Natural killer cell treated with Interleukin-12 subunit alpha and Interleukin-12 subunit beta and Interleukin-15 and Interleukin-18, amount 100 ng/mL, for 72 hours (primary cell): ENCODE measurements at places on chromosomes 3 and 15.

- no peak for DNase-seq
Measured at GRCh38 chr15:65991721-65992483, 122.6 kb downstream of the RAB11A start.

DNA sequence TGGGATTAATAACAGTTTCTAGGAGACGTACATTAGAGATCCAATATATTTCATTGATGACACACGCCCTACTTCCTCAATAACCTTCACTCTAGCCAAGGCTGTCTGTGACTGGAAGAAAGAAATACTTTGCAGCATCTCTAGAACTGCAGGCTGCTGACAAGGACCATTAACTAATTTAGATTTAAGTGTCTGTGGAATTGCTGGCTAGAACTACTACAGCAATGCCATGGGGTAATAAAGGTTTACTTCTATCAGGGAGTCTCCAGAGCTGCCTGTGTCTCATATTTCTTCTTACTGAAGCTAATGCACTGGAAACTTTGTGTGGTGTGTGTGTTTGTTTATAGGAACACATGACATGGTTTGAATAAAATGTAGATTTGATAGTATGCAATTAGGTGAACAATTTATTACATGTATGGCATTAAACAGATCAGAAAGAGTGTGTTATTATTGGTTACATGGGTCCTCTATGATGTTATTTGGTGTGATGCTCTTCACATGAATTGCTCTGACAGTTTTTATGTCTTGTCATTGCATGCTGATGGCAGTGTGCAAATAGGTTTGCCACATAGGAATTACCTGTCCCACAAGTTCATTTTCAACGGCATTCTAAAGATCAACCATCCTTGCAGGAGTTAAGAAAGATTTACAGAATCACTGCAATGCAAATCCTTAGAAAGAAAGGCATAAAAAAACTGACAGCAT, 916.2 kb upstream of the CADM2 start:
- no peak for DNase-seq

- no peak for DNase-seq
Measured at GRCh38 chr15:101617390-101617965, 34.7 kb downstream of the TM2D3 start.

DNA sequence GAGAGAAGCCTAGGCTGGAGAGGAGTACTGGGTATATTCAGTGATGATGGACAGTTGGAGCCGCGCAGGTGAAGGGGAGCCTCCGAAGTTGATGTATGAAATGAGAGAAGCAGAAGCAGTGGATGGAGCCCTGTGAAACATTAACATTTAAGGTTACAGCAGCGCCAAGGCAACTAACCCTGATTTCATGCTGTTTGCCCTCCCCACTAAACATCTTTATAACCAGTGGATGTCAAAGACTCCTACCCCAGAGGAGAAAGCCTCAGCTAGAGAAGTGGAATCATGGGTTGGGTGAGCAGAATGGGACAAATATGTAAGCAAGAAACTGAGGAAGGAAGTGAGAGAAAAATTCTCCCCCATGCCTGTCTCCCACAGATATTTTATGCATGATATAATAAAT, 92.0 kb upstream of the NMNAT3 start:
- DNase-seq: no peak

- DNase-seq: no peak
Measured at GRCh38 chr3:56123487-56123886, 344.8 kb downstream of the ERC2 start.

DNA sequence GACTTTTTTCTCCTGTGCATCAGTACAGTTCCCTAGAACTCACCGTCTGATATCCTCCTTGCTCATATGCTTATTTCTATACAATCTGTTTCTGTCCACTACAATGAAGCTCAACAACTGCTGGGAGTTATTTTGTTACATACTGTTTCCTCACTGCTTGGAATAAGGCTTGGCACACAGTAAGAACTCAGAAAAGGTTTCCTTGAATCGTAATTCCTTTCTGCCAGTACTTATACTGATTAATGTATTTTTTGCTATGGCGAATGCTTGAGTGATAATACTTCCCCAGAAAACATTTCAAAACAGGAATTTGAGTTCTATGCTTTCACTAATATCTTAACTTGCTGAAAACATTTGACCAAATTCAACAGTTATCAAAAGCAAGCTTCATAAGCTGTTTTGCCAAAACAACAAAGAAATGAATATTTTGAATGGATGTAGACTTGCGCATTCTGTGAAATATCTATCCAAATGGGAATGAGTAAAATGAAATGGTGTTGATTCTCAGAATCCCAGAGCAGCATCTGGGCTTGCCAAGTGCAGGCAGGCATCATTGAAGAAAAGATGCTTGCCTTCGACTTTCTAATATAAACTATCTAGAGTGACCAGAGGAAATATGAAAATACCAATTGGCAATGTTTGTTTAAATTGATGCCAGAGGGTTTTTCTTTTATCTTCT, 286.3 kb downstream of the RAP2B start:
- DNase-seq: no peak

DNA sequence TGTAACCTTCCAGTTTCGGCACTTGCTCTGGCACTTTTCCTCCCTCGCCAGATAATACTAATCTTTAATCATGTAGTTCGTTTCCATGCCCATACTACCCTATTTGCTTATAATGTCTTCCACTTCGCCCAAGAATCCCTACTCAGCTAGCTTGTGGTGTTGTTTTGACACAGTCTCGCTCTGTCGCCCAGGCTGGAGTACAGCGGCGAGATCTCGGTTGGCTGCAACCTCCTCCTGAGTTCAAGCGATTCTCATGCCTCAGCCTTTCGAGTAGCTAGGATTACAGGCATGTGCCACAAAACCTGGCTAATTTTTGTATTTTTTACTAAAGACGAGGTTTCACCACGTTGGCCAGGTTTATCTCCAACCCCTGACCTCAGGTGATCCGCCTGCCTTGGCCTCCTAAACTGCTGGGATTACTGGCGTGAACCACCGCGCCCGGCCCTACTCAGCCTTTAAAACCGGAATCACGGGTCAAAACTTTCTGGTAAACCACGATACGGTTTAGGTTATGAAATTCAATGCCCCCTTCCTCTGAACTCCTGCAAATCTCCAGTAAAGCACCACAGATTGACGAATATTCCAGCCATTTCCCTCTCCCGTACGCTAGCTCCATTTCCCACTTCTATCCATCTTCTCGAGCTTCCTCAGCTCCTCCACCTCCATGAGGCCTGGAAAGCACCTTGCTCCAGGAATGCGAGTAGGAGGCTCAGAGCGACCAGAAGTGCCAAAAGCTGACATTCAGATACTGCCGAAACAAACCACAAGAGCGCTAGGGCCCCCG, 878 bp upstream of the RAD51 start:
- DNase-seq: no peak

DNA sequence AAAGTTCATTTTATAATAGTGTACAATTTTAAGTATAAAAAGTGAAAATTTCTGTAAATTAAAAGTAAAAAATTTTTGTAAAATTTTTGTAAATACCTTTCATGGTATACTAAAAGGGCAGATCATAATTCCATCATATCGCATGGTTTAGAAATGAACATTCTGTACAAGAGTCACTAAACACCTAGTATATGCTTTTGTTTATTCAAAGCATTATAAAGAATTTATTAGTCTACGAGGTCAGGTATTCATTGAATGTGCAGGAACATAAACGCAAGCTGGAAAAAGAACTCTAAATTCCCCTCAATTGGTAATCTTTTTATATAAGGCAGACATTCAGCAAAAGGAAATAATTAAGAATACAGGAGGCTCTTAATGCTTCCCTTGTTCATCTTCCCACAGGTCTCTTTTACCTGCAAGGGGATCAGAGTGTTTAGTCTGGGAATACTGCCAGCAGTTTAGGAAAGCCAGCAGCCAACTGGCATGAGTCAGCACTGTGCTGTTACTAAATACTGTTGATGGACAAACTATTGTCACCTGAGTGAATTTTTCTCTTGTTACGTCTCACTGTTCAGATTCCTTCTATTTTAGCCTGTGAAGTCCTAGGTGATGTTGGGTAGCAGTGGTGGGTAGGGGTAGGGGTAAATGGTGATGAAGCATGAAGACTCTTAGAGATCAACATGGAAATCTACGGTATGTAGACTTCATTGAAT, 70.1 kb downstream of the UQCC5 start:
- DNase-seq: no peak

DNA sequence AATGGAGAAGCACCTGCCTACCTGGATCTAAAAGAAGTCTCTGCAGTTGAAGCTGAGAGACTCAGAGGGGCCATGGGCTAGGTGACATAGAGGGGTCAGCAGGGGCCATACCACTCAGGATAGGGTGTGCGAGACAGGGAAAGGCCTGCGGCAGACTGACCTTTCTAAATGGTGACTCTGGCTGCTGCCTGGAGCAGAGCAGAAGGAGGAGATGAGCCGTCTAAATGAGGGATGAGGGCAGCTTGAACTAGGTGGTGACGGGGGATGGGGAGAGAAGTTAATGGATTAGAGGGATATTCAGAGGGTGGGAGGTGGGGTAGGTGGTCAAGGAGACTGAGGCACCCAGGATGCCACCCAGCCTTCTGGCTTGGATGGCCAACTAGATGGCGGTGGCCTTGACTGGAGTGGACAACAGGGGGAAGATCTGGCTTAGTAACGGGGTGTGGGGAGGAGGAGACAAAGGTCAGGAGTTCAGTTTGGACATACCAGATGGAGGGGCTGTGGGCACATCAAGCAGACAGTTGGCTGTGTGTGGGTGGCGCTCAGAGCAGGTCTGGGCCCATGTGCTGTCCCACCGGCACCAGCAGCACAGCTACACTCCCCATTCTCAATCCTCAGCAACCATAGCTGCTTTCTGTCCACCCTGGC, 3.2 kb upstream of the ITIH1 start:
- DNase-seq: no peak
